Motor neuron (in vitro differentiated cells): ENCODE measurements at places on chromosomes 11 and 22. TPM values are rescaled to one million over a fixed set of nuclear protein-coding genes. Genes with fewer than 3 reads are reported as not detected.

The C22orf42 gene
- 4.1 and 4.6 TPM in 2 replicates for total RNA-seq

The CAPN5 gene
- total RNA-seq, result 63.0 and 164 TPM in 2 replicates

The OVCH2 gene
- not detected in 2 replicates for total RNA-seq

The GUCD1 gene
- 70.8 and 74.4 TPM in 2 replicates for total RNA-seq
